Kasumi-1 (cell line): ENCODE measurements at places on chromosomes 2 and 18.

GRCh38 chr2:120580709-120581108 is 155.0 kb upstream of the GLI2 start:
- DNase-seq: no peak

GRCh38 chr18:2967357-2967756 is 45.6 kb downstream of the LPIN2 start:
- no peak for DNase-seq

GRCh38 chr2:148221166-148221565 is 200.3 kb downstream of the MBD5 start:
- peak; percentile 42 for DNase-seq

GRCh38 chr18:49274188-49274714 is 186.2 kb downstream of the DYM start:
- no peak for DNase-seq

GRCh38 chr2:36352701-36353100 is 2.9 kb upstream of the CRIM1 start:
- DNase-seq: peak; percentile 2

DNA sequence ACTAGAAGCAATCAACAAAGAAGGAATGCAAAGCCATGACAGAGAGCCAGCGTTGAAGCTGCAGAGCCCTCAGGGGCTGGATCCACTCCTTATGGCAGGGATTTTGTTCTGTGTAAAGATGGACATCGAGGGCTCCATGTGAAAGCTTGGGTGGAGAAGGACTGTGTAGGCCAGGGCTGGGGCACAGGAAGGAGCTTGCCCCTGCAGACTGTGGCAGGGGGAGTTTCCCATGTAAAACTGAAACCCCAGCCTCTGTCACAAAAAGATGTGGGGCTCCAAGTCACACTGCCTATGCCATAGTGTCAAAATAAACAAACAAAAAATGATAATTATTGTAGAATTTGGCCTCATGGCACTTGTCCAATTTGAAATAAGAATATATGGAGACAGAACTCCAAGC is 408.7 kb upstream of the HS6ST1 start:
- no peak for DNase-seq

- DNase-seq: no peak
Measured at GRCh38 chr2:2845267-2845666, 514.2 kb upstream of the MYT1L start.

- no peak for DNase-seq
Measured at GRCh38 chr2:58734365-58734764, 493.2 kb upstream of the FANCL start.

DNA sequence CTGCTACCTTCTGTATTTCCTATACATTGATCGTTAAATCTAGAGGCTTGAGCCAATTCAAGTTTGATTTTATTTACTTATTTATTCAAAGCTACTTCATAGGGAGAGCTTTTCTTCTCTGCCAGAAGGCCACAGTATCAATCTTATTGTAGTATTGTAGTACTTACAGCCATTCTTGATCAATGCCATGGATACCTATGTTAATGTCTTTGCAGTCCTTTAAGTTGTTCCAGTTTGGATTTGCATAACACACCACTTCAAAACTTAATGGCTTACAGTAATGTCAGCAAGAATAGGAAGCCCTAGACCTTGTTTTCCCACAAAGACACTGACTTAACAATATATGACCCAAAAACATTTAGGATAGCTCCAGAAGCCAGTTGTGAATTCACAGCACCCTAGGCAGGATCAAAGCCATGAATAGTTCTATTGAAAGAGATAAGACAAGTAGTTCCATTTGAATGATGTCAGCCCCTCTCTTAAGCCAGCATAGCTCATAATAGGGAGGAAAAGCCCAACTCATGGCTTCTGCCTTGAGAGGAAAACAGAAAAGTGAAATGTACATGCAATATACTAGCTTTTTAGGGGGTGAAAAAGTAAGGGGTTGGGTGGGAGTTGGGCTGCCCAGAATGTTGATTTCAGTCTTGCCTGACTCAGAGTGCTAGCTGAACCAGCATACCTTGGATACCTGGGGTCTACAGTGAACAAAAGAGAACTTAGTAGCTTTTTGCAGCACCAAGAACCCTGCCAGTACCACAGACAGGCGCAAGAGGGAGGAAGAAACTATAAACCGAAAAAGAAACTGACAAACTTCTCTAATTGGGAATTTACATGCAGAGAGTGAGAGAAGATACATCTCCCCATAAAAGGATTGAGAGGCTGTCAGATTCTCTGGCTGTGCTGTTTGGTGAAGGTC is 101.4 kb downstream of the CAMKMT start:
- no peak for DNase-seq

GRCh38 chr2:33810046-33810835 is 211.1 kb upstream of the FAM98A start:
- no peak for DNase-seq

DNA sequence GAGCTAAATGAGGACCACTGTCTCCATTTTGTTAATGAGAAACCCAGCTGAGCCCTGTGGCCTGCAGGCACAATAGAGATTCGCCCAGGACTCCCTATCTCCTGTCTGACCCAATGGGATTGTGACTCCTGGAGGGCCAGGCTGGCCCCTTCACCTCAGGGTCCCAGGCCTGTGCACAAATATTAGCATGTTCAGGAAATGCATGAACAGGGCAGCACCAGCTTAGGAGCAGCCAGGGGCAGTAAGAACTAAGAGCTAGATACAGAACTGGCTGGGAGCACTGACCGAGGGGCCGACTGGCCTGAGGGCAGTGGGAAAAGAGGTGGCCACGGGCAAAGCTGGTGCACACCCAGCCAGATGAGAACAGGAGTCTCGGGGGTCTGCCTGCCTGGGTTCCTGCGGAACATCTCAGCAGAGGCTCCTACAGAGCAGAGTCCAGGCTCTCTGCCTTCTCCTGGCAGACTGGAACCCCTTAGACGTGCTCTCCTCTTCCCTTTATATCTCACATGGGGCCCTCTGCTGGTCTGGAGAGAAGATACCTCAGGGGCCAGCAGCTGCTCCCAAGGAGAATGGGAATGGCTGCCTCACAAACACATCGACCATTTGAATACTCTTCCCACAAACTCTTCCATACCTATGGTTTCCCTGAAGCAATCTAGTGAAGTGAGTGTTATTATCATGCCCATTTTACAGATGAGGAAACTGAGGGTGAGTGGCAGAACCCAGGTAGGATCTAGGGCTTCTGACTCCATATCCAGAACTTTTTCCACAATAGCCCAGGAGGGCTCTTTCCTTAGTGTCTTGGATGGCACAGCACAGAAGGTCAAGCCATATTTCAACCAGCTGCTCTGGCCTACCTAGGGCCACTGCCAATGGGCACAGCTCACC is 77.6 kb upstream of the OTOF start:
- DNase-seq: peak; percentile 10

GRCh38 chr2:212931271-212931670 is 220.1 kb downstream of the IKZF2 start:
- no peak for DNase-seq

- no peak for DNase-seq
Measured at GRCh38 chr2:36407413-36407812, 51.8 kb downstream of the CRIM1 start.

GRCh38 chr2:66729416-66730330 is 294.7 kb downstream of the MEIS1 start:
- peak; percentile 36 for DNase-seq
